A172 (cell line): ENCODE measurements at places on chromosomes 2 and 18. TPM values are rescaled to one million over a fixed set of nuclear protein-coding genes. Genes with fewer than 3 reads are reported as not detected.

Gene IL37
- not detected in 2 replicates for total RNA-seq

DNA sequence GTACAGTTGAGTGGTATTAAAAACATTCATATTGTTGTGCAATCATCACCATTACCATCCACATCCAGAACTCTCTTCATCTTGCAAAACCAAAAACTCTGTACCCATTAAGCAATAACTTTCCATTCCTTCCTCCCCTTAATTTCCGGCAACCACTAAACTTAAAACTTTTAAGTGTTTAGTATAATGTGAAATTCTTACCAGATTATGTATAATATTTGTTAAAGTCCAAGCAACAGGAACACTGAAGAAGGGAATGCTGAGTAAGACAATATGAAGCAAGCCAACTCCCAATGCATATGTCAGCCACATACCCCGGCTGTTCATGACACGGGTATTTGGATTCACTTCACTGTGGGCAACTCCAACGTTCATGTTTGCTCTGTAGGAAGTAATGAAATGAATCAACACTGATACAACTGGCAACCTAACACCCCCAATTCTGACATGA lies 1.9 kb downstream of the ORMDL1 start:
- DNase-seq, result no peak

- no peak for DNase-seq
These were observed 221.2 kb downstream of the PIEZO2 start for GRCh38 chr18:10928011-10928771.

DNA sequence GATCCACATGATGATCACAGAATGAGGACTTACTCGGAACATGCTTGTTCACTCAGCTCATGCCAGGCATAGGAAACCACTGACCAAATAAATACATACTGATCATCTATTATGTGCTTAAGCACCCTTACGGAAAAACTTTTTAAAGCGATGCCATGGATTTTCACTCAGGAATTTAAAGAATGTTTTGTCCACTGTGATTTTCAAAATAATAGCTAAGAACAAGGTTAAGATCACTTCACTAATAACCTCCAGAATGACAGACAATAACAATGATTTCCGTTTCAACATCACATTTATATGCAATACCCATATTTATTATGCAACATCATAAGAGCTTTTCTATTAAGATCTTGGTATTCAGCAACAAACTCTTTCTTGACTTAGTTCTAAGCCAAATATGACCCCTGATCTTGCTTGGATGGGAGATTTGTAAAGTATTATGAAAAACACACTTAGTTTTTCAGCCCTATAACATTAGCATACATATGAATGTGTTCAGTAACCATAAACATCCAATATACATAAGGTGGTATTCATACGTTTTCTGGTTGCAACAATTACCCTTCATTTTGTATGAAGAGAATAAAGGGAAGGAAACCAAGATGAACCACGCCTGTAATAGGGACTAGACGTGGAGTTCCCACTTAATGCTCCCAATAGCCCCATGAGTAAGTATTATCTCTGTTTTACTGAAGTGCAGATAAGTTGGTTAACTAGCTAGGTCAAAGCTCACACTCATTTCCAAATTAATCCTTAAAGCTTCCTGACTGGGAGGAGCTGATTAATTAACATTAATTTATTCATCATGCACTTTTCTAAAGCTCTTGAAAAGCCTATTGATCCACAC lies 1.9 kb downstream of the CD302 start:
- DNase-seq, result no peak

GRCh38 chr18:58515175-58515775 lies 113.6 kb downstream of the ALPK2 start:
- DNase-seq, result no peak

DNA sequence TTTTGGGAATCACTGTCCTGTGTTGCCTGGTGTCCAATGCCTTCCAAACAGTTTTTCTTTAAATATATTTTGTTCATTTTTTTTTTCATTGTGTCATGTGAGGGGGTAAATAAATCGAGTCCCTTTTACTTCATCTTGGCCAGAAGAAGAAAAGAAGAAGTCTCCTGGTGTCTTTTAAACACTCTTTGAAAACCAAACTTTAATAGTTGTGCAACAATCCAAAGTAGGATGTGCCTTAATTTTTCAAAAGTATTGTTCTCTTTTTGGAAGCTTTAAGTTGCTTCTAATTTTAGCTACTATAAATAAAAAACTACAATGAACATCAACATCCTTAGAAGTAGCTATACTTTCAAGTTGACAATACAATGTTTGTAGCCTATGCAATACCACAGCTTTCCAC lies 154.9 kb downstream of the ATAD2B start:
- no peak for DNase-seq
